CD4-positive, alpha-beta T cell treated with Interleukin-2 at 100 ng/mL for 4 hours (primary cell): ENCODE measurements at places on chromosomes 4 and X.

GRCh38 chr4:95572304-95572991 lies 23.7 kb upstream of the UNC5C start:
- DNase-seq, result no peak

DNA sequence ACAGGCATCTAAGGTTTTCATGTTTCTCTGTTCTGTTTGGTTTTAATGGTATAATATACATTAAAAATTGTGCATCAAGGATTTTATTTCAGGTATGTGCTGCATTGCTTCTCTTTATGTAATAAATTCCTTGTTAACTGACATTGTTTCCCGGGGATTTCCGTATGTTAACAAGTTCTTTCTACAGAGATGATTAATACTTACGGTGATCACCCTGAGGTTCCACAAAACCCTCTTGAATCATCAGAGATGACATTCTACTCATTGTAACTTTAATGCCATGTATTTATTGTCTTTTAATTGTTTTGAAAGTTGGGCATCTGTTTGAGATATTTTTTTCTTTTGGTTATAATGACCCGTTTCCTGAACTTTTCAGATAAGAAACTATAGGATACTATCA lies 37.5 kb downstream of the ARHGAP10 start:
- DNase-seq, result no peak

DNA sequence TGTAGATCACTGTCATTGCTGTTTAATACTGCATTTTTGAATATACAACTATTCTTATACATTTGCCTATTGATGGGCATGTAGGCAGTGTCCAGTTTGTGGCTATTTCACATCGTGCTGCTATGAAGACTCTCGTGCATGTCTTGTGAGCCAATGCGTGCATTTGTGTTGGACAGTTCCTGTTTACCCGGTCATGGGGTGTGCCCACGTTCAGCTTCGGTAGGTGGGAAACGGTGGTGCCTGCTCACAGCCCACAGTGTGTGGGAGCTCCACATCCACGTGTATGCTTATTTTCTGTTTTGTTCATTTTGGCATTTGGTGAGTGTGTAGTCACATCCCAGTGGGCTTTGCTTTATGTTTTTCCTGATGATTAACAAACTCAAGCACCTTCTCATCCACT lies 19.7 kb upstream of the RNF212 start:
- DNase-seq, result no peak

GRCh38 chr4:180650273-180650672 lies 1592.9 kb upstream of the TENM3 start:
- no peak for DNase-seq

DNA sequence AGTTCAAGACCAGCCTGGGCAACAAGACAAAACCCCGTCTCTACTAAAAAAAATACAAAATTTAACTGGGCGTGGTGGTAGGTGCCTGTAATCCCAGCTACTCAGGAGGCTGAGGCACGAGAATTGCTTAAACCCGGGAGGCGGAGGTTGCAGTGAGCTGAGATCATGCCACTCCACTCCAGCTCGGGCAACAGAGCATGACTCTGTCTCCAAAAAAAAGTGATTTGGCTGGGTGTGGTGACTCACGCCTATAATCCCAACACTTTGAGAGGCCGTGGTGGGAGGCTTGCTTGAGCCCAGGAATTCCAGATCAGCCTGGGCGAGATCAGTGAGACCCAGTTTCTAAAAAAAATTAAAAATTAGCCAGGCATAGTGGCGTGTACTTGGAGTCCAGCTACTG lies 4.1 kb downstream of the OPHN1 start:
- no peak for DNase-seq

DNA sequence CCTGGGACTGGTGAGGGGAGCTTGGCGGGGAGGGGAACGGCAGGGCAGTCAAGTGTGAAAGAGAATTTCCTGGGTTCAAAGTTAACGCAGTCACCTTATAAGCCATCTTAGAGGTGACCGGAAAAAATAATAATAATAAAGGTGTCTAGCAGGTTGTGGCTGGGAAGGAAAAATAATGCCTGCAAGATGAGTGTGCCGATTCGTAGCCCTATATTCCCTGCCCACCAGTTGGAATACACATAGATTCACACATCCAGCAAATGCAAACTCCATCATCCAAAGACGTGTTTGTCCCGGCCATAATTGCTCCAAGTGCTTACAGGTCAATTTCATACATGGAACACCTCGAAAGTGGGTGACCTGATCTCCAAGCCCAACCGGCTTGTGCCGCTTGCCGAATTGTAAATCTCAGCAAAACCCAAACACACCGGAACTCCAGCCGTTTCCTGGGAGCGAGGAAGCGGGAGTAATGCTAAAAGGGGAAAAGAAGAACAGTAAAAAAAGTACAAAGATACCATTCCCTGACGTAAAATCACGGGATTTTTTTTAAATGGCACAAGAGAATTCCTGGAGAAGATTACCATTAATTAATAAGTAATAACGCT lies 1.3 kb upstream of the FAT1 start:
- no peak for DNase-seq

GRCh38 chr4:130820448-130820847 lies 1724.5 kb downstream of the C4orf33 start:
- no peak for DNase-seq

- DNase-seq, result no peak
Measured at GRCh38 chr4:174265916-174266315, 17.6 kb downstream of the FBXO8 start.

- DNase-seq, result no peak
Measured at GRCh38 chr4:15799701-15800100, 21.6 kb downstream of the CD38 start.

- DNase-seq, result peak; percentile 0
Measured at GRCh38 chrX:83008415-83008814, 499.7 kb upstream of the POU3F4 start.

- no peak for DNase-seq
Measured at GRCh38 chr4:85968945-85969819, 390.7 kb downstream of the MAPK10 start.
